ENCODE measurements at places on chromosomes 4 and X.

GRCh38 chr4:156201050-156201449, 247.4 kb upstream of the CTSO start:
- no peak for DNase-seq

- DNase-seq: no peak
These were observed 136.6 kb downstream of the AFF1 start for GRCh38 chr4:87071401-87071800.

GRCh38 chrX:55028611-55029010, 2.2 kb downstream of the ALAS2 start:
- DNase-seq: no peak

- DNase-seq: no peak
These were observed 9.9 kb downstream of the YIPF6 start for GRCh38 chrX:68508799-68509198.

DNA sequence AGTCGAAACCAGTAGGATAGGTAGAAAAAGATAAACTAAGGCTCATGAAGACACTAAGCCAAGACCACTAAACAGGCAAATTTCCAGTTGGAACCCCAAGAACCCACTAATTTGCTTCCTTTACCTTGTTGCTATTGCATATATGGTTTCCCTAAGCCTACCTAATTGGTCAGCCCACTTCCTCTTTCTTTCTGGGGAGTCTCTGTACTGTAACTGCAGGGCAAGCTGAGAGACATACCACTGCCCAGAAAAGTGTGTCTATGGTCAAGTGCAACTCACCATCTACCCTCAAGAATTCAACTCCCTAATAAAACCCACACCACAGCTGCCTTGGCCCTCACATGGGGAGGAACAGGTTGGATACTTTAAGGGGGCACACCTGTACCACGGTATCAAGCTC, 28.6 kb downstream of the IDS start:
- no peak for DNase-seq

GRCh38 chrX:43065978-43066377, 288.0 kb upstream of the PPP1R2C start:
- no peak for DNase-seq

DNA sequence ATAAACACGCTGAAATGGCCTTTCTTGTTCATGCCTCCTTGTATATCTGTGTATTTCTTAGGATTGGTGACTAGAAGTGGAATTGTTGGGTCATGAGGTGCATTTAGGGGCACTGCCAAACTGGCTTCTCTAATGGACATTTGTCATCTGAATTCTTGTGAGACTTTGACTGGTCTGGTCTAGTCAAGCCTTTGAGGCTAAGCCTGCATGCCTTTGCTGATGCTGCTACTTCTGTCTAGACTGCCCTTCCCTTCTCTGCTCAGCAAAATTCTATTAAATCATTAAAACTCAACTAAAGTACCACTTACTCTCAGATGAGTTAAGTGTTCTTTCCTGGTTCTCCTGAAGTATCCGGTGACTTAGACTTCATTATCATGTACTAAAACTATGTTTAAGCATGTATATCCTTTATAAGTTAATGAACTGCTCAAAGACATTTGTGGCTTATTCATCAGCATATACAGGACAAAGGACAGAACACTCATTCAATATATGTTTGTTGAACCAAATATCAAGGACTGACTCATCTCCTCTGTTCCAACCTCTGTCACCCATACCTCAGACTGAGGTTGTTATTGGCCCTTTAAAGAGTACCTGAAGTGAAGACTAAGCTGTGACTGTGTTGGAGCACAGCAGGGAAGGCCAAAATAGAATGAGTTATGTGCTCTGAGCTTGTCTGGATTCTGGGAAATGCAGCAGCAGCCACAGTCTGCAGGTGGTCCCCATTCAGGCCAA, 9.0 kb downstream of the TCEAL1 start:
- DNase-seq: no peak

DNA sequence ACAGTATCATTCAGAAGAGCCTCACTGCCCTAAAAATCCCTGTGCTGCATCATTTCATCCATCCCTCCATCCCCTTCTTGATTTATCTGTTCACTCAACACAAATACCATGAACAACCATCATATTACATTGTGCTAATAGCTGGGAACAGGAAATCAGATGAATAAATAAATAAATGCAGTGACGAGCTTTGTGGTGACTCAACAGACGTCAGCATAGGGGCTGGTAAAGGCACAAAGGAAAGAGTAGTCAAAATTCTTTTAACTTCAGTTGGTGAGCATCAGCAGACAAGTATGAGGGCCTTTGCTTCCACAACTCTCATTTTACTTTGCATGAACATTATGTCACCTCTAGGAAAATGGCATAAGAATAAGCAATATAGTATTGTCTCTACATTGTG, 65.5 kb downstream of the EDNRA start:
- DNase-seq: no peak

GRCh38 chrX:149721778-149722177, 9.9 kb downstream of the MAGEA11 start:
- no peak for DNase-seq

GRCh38 chr4:121373841-121374240, 7.0 kb downstream of the QRFPR start:
- DNase-seq: no peak

GRCh38 chr4:160562661-160563060, 1459.8 kb downstream of the RAPGEF2 start:
- DNase-seq: no peak

- no peak for DNase-seq
These were observed 103.6 kb upstream of the ADGRG2 start for GRCh38 chrX:19225909-19226308.

DNA sequence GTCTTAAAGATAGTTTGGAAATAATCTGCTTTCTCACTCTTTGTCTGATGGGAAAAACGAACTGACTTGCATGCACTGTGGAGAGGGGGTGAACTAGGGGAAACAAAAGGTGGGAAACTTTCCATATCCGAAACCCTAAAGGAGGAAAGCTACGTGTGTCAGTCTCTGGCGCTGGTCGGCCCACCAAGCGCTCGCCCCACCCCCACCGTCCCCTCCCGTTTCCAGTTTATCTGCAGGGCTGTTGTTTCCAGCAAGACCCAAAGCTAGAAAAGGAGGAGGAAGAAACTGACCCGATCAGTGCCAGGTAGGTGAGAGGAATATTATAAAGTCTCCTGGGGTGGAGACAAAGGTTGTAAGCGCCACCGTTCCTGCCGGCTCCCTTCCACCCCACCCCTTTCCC, 552 bp downstream of the TCEAL9 start:
- DNase-seq: no peak

GRCh38 chr4:141905751-141906150, 269.4 kb downstream of the IL15 start:
- DNase-seq: no peak

- DNase-seq: no peak
These were observed 8.0 kb downstream of the KLF3 start for GRCh38 chr4:38672074-38672396.

- no peak for DNase-seq
These were observed 959 bp downstream of the BRS3 start for GRCh38 chrX:136488706-136489105.

- no peak for DNase-seq
These were observed 3.0 kb downstream of the RASGEF1B start for GRCh38 chr4:81468678-81469077.

GRCh38 chr4:8917321-8917811, 45.7 kb upstream of the HMX1 start:
- DNase-seq: peak; percentile 3

GRCh38 chr4:116949856-116950255, 135.5 kb downstream of the TRAM1L1 start:
- no peak for DNase-seq
